Stimulated activated CD8-positive, alpha-beta memory T cell treated with anti-CD3 and anti-CD28 coated beads, Interleukin-4, amount 100 ng/mL, for 48 hours (primary cell): ENCODE measurements at places on chromosomes 5 and 9.
A peak's percentile ranks its signal among the peaks of the same experiment; 100 is the strongest.

GRCh38 chr9:14030375-14031059 lies 283.4 kb downstream of the NFIB start:
- no peak for DNase-seq

GRCh38 chr5:12883395-12883794 lies 979.1 kb upstream of the CTNND2 start:
- no peak for DNase-seq

DNA sequence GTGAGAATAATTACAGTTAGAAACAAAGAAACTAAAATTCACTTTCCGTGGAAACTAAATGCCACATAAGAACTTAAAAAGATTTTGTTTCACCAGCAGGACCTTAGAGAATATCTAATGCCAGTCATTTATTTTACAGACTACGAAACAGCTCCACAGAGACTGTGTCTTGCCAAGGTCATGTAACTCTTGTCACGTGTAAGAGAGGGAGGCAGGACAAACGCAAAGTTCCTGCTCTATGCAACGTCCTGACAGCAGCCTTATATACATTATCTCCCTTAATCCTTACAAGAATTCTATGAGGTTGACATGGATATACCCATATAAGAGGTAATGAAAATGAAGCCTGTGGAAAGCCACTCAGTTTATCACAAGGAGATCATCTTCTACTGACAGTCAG lies 39.4 kb downstream of the CTNNAL1 start:
- DNase-seq: no peak

- peak; percentile 31 for DNase-seq
These were observed 57.0 kb downstream of the C9orf153 start for GRCh38 chr9:86202338-86202882.

GRCh38 chr9:116944714-116945534 lies 257.8 kb downstream of the TRIM32 start:
- DNase-seq: no peak

DNA sequence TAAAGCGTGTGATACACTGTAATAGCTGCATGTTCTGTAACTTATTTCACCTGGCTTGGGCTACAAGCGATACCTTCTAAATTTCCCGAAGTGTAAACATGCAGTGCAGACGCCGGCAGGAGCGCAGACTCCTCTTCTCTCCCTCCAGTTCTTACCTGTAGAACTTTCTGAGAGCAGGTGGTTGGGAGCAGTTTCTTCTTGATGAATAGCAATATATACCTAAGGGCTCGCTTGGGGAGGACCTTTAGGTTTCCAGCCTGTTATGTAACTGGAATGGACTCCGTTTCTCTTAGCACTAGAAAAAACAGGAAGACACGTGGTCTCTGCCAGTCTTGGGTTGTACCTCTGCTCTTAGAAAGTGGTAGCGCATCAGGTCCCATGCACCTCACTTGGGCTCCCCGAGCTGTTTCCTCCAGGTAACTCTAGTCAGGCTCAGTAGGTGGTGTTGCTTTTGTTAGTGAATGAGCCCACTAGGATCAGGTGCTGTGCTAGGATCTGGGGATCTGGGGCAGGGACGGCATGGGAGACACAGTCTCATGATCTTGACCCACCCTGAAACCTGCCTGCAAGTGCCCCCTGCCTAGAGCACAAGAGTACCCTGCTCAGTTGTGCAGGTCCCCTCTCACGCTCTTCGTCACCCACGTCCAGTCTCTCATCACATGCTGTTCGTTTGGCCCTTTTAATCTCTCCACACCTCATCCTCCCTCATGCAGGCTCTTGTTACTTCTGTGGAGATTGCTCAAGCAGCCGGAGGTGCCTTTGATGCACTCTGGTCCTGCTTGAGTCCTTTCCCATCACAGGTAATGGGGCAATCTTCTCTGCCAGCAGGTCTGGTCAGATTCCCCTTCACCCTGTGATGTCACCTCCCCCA lies 2.8 kb downstream of the TENT4A start:
- DNase-seq: peak; percentile 32

DNA sequence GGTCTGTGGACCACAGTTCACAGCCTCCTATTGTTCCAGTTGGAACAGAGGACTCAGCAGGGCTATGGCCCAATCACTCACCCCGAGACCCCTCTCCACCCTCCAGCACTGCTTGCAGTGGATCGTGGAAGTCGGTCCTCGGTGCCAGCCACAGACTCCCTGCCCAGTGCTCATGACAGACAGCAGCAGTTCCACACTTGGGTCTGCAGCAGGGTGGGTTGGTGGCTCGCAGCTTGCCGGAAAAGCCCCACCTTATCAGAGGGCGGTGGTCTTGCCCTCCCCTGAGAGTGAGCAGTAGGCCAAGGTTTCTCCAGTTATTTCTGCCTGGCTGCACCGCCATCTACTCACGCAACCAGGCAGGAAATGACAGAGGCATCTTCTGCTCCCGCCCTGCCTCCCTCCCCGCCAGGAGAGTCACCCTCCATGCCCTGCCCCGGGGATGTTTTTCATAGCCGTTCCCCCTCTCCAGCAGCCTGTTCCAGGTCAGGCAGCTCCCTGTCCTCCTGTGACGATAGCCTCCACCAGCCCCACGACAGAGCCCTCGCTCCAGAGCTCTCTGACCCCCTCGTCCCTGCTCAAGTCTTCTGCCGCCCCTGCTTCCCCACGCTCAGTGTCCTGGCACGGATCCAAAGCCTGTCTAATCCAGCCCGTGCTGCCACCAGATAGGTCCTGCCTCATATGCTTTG lies 34.5 kb downstream of the UNC5A start:
- no peak for DNase-seq

DNA sequence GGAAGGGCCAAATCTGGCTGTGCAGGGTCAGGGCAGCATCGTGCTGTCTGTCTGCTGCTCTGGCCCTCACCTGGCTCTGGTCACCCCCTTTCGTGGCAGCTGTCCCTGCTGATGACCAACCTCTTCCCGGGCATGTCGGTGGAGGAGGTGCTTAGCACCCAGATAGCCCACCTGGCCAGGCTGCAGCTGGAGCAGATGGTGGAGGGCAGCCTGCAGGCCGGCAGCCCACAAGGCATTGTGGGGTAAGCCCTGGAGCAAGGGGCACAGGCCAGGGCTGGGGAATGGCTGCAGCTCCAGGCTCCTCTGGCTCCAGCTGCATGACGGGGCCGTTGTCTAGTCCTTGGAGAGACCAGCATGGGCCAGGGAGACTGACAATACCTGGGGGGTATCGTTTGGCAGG lies 8.2 kb downstream of the TOR2A start:
- DNase-seq: no peak

GRCh38 chr9:77488439-77489126 lies 159.5 kb downstream of the GNA14 start:
- DNase-seq: no peak

GRCh38 chr9:4927701-4928100 lies 57.4 kb upstream of the JAK2 start:
- DNase-seq: no peak

DNA sequence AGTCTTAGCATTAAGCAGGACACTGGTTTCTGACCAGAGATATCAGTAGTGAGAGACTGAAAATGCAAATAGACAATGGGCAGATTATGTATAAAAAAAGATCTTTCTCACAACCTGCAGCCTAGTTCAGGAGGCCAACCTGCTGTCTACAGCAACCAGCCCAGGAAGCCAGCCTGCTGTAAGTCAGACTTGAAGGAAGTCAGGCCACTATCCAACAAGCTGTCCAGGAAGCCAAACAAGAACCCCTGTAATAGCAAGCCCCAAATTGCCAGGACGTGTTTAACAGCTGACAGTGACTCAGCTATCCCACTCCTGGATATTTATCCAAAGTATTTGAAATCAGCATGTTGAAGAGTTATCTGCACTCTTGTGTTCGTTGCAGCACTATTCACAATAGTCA lies 121.8 kb upstream of the SPIN1 start:
- DNase-seq: no peak

GRCh38 chr5:147751156-147751830 lies 31.2 kb downstream of the JAKMIP2 start:
- no peak for DNase-seq

DNA sequence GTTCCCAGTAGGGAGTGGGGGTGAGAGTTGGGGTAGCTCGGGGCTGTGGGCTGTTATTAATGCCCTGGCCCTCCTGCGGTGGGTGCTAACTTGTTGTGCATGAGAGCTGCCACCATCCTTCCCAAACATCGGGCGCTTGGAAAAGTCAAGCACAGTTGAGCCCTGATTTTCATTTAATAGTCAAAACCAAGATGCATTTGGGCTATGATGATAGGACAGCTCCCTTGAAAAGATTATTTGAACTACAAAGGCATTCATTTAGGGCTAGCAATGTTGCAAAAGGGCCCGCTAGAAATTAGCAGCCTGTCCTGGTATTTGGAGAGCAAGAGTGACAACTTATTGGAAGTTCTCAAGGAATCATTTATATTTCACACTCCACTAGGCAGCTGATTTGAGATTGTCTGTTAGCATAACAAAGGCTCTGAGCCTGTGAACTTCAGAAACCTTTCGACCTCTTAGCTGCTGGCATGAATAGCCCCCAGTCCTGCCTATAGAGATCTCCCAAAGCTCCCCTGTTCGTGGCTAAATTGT lies 128.2 kb upstream of the TMEM161B start:
- no peak for DNase-seq

DNA sequence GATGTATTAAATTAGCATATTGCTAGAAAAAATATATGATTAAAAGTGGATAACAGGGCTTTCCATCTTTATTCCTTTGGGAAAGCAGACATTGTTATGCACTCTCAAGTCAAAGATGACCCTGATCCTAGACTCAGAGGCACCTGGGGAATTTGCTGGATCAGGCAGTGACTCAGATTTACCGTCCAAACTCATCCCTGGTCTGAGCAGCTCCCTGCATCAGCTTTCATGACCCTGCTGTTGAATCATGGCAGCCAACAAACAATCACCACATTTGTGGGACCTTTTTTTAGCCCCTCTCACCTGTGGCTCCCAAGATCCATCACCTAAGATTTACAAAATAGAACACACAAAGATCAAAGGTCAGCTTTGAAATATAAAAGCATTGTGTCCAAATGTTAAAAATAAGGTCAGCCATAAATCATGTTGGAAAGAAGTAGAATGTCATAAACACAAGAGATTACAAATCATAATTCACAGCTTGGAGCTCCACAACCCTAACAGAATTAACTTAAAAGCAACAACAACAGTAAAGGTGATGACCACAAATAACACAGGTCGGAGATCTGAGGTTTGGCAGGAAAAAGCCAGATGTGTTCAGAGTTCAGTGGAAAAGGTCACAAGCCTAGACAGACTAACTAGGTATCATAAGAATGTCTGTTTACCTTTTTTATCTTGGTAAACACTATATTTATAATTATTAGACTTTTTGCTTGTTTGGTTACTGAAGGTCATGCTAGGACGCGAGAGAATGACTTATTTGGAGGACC lies 55.5 kb downstream of the ZFAND5 start:
- DNase-seq: no peak

GRCh38 chr9:88801214-88801796 lies 190.0 kb upstream of the S1PR3 start:
- no peak for DNase-seq

DNA sequence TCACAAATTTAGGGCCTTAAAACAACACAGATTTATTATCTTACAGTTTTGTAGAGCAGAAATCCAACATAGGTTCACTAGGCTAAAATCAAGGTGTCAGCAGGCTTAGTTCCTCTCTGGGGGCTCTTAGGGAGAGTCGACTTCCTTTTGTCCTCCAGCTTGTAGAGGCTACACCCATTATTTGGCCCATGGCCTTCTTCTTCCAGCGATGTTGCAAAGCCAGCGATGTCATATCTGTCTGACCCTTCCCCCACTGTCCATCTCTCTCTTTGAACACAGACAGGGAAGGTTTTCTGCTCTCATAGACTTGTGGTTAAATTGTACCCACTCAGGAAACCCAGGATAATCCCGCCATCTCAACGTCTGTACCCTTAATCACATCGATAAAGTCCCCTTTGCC lies 60.3 kb upstream of the SHB start:
- DNase-seq: no peak

DNA sequence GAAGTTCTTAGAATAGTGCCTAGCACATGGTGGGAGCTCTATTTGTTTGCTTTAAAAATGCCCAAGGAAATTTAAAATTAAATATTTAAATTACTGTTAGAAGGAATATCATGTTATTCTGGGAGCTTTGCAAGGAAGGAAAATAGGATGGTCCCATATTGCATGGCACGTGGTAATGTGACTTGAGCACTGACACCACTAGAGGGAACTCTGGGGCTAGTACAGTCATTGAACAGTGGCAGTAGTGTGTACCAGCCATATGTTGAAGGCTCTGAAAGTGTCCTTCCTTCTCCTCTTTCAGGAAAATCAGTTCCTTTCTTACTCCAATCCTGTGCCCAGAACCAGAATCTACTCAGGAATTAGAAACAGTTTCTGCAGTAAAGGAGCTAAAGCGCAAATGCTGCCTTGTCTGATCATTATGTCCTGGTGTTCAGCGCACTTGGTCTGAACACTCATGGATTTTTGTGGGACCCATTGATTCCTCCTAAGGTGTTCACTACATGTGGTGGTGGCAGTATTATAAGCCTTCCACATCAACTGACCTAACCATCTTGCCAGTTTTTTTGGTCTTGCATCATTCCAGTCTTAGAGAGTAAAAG lies 54.1 kb downstream of the GDA start:
- DNase-seq: no peak

- peak; percentile 64 for DNase-seq
These were observed 253.4 kb downstream of the ARHGAP26 start for GRCh38 chr5:143023411-143024096.

- no peak for DNase-seq
These were observed 68.3 kb downstream of the LPAR1 start for GRCh38 chr9:110969971-110970386.

GRCh38 chr9:112793213-112793810 lies 42.8 kb downstream of the SNX30 start:
- DNase-seq: peak; percentile 92

GRCh38 chr5:156124708-156125107 lies 202.3 kb upstream of the SGCD start:
- no peak for DNase-seq

GRCh38 chr9:99057665-99058625 lies 47.0 kb upstream of the TGFBR1 start:
- peak; percentile 79 for DNase-seq

GRCh38 chr5:93191035-93191817 lies 389.8 kb downstream of the NR2F1-AS1 start:
- no peak for DNase-seq

DNA sequence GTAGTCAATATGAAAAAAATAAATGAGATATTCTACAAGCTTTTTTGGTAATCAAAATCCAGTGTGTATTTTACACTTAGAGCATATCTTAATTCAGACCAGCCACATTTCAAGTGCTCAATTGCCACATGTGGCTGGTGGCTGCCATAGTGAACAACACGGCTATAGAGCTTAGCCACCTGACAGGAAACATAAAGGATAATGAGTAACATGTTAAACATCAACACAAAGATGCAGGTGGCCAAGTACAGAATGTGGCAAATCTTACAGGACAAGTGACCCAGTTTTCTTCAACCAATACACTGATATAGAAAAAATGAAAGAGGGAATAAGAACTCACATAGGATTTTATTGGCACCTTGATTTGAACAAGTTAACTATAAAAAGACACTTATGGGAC lies 61.4 kb downstream of the KIF24 start:
- no peak for DNase-seq

GRCh38 chr5:10793785-10794184 lies 32.8 kb upstream of the DAP start:
- DNase-seq: no peak

- no peak for DNase-seq
These were observed 394.4 kb upstream of the ZNF608 start for GRCh38 chr5:125140855-125141254.
